GM23338 (cell line): ENCODE measurements at places on chromosomes 11 and 22. TPM values are rescaled to one million over a fixed set of nuclear protein-coding genes. Genes with fewer than 3 reads are reported as not detected.
A peak's percentile ranks its signal among the peaks of the same experiment; 100 is the strongest.

DNA sequence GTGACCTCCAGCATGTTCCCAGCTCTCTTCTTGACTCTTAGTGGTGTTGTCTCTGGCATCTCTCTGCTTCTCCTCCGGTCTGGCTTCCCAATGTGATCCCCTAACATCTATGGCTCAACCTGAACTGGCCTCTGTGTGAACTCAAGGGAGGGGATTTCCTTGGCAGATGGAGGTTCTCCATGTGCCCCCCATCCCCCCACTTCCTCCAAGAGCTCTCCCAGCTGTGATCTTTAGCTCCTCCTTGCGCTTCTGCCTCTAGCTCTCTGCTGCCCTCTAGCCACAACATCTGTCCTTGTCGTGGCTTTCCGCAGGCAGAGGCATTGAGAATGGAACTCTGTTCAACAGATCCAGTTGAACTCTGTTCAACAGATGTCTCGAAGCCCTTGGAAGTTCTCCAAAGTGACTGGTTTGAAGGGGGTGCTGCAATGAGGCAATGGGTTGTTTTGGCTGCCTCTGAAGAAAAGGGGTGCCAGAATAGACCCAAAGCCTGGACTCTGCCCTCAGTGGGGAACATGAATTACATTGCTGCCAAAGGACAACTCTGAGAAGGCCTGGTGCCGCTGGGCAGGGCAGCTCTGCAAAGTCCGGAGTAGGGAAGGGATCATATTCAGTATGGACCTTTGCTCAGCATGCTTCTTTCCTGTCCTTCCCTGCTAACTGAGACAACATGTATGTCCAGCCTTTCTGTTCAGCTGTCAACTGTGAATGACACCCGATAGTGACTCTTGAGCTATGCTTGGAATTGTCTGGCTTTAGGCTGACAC lies 61.9 kb downstream of the ADM start:
- DNase-seq: peak; percentile 99

DNA sequence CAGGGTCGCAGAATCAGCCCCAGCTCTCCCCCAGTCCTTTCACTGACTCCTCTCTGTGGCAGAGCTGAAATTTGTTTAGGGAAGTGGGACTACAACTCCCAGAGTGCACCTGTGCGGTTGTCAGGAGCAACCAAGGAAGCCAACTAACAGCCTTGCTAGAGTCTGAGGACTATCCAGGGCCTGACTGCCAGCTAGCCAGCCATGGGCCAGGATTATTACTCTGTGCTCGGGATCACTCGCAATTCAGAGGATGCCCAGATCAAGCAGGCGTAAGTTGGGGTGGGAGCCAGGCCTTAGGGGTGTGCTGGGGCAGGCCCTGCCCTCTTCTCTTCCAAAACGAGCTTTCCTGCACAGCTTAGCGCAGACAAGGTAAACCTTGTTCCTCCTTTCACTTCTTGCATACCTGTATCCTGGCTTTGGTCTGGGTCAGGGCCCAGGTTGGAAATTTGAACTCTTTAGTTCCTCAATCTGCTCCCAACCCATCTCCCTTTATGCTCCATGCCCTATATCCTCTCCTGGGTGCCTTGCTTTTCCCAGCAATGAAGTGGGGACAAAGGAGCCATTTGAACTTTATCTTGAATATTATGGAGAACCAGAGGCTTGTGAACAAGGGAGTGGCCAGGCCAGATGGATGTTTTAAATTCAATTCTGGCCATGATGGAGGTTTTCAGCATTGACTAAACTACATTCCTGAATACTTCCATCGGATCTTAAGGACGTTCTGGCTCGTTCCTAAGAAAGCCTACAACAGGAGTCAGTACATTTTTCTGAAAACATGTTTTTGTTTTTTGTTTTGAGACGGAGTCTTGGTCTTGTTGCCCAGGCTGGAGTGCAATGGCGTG lies at the start of gene DNAJB13:
Gene DNAJB13 (plus strand): TSS at position 158 of the 842 bp plus-strand sequence. CDS start 44 bp downstream, at position 202.
- peak; percentile 88 for DNase-seq

The RAD9A gene
- 13.9 and 16.5 TPM in 2 replicates for total RNA-seq

The APOL5 gene
- not detected in 2 replicates for total RNA-seq

DNA sequence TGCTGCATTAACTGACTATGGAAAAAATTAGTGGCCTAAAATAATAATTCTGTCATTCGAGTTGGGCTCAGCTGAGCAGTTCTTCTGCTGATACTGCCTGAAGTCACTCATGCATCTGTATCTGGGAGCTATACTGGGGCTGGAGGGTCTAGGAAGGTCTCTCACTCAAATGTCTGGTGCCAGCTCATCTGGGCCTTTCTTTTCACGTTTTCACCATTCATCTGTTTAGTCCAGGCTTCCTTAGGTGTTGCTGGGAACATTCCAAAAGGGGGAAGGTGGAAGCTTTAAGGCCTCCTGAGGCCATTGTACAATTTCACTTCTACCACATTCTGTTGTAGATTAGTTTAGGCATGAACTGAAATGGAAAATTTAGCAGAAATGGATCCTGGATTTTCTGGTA lies 28.0 kb downstream of the YAP1 start:
- no peak for DNase-seq

DNA sequence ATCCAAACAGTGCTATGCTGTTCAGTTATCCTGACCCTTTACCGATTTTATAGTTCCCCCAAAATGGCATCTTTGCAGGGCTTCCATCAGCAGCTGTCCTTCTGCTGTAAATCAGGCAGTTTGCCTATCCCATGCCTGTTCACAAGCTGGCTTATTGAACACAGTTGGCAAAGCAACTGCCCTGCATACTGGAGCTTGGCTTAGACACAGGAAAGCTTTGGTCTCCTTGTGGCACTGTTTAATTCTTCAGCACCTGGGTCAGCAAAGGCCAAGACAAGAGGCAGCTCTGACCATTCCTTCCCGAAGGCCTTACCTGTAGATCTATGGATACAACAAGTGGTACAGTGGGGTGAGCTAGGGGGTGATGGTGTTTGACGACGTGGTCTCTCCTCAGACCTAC lies 32.2 kb downstream of the TSPAN18 start:
- no peak for DNase-seq

- DNase-seq: no peak
Observed at GRCh38 chr11:7527029-7527428, 13.2 kb downstream of the PPFIBP2 start.

- peak; percentile 87 for DNase-seq
Observed at GRCh38 chr11:59426361-59427067, at the start of gene OR5A2. OR5A2 (minus strand) TSS chr11:59426413; CDS start chr11:59422953, 3,460 bp downstream.

DNA sequence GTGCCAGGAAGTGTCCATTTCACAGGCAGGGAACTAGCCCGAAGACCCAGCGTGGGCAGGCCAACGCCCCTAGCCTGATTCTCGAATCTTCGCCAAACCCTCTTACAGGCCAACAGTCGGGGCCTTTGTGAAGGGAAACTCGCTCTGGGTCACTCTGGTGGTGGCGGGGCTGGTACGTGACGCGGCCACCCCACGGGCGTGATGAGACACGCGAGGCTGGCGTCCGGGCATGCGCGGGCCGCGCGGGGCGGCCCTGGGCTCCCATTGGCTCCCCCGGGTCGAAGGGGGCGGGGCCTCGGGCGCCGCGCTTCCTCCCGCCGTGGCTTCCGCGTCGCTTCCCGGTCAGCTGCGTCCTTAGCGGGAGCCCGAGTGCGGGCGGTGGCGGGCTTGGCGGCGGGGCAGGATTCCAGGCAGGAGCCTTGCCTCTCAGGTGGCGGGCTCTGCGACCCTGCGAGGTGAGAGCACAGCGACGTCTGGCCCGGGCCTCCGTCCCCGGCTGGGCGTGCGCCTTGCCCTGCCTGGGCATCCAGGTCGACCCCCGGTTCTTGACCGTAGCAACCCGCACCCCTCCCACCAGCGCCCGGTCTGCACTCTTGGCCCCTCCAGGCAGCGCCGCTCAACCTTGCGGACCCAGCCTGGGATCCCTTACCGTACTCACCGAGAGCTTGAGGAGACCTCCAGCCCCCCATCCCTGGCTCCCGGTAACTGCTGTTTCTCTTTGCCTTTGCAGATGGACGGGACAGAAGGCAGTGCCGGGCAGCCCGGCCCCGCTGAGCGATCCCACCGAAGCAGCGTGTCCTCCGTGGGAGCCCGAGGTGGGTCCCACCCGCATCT lies at the start of gene FRMD8:
Gene FRMD8 (plus strand): TSS at position 331 of the 834 bp plus-strand sequence. CDS start 400 bp downstream, at position 731.
- peak; percentile 84 for DNase-seq

The METTL15 gene
- total RNA-seq: 13.0 and 19.8 TPM in 2 replicates

The TMEM191C gene
- 1.1 and 2.8 TPM in 2 replicates for total RNA-seq

DNA sequence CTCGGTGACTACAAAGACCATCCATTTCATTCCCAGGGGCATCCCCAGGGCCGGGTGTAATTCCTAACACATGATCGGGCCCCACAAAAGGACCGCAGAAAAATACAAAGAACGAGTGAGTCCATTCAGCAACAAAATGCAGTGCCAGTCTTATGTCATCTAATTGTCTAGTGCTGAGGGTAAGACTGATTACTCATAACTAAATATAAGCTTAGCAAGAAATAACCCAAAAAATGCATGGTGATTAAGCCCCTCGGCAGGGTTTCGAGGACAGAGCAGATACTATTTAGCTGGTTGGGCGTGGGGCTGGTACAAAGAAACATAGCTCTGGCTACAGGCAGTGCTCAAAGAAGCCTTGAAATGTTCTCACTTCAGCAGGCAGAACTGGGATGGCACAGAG lies 1078.9 kb downstream of the OPCML start:
- no peak for DNase-seq

The ALDH3B1 gene
- total RNA-seq: not detected in 2 replicates

The LRP4 gene
- total RNA-seq: 14.5 and 18.4 TPM in 2 replicates

DNA sequence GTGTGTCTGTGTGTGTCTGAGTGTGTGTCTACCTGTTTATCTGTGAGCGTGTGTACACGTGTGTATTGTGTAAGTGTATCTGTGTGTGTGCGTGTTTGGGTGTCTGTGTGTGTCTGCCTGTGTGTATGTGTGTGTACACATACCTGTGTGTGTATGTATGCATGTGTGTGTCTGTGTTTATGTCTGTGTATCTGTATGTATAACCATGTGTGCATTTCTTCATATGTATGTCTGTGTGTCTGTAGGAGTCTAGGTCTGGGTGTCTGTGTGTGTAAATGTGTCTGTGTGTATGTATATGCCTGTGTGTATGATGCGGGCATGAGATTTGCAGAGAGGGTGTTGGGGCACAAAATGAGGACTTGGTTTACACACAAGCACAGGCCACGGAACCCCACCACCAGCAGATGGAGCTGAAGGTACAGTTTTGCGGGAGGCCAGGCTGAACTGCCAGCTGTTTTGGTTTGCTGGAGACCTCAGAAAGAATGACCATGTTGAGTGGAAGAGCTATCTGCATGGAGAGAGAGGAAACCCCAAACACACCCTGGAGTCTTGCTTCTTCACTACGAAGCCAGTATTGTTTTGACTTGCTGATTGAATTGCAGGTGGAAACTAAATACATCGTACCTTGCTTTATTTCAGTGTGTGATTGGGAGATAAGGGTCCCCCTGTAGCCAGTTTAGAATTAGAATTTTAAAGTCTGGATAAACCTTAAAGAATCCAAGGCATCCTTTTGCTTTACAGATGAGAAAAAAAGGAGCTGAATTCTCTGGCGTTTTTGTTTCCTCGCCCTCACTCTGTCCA lies 497.2 kb downstream of the NTM start:
- peak; percentile 87 for DNase-seq

The IGSF9B gene
- 41.2 and 51.2 TPM in 2 replicates for total RNA-seq

DNA sequence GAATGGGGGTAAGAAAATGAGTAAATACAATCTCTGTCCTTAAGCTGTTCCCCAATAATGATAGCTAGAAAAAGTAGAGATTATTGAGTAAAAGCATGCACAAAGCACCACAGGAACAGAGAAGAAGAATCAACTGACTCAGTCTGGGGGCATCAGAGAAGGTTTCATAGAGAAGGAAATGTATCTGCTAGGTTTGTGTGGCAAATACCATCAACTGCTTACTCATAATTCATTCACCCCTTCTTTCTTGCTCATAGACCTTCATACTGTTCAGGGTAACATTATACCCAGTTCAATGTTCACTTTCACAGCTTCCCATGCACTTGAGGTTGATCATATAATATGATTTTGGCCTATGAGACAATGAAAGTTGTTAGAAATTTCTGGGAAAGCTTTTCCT lies 85.2 kb upstream of the SCUBE2 start:
- no peak for DNase-seq
